ENCODE measurements at places on chromosomes 16 and 17.
A peak's percentile ranks its signal among the peaks of the same experiment; 100 is the strongest.

GRCh38 chr17:17356149-17356930 is 53.2 kb downstream of the NT5M start:
- peak; percentile 84 for DNase-seq

DNA sequence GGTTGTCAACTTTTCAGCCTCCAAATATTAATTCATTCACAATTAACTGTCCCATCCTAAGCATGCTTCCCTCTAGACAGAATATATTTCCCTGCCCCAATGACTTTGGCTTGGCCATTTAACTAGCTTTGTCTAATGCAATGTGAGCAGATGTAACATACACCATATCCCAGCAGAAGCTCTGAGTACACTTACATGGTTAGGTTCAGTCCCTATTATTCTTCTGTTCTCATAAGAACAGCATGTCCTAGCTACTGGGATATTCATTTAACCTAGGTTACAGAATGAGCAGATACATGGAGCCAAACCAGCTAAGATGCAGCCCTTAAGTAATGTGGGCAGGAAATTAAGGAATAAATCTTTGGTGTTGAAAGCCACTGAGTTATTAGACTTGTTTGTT is 31.8 kb downstream of the MED13 start:
- DNase-seq = no peak

DNA sequence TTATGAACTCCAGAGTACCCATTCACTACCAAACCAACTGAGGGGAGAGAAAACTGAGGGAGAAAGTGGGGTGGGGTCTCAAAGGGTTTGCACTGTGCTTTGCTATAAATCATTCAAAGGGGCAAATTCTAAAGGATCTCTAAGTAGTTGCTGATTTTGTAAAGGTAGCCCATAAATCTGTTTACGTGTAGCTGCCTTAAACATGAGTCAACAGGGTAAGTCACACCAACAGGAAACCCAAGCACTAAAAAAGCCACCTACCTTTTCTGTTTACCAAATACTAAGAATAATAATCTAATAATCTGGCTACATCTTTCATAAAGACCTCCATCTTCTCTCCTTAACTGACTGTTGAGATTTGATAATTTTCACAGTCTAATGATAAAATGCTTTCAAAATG is 8.4 kb upstream of the HSBP1 start:
- no peak for DNase-seq

DNA sequence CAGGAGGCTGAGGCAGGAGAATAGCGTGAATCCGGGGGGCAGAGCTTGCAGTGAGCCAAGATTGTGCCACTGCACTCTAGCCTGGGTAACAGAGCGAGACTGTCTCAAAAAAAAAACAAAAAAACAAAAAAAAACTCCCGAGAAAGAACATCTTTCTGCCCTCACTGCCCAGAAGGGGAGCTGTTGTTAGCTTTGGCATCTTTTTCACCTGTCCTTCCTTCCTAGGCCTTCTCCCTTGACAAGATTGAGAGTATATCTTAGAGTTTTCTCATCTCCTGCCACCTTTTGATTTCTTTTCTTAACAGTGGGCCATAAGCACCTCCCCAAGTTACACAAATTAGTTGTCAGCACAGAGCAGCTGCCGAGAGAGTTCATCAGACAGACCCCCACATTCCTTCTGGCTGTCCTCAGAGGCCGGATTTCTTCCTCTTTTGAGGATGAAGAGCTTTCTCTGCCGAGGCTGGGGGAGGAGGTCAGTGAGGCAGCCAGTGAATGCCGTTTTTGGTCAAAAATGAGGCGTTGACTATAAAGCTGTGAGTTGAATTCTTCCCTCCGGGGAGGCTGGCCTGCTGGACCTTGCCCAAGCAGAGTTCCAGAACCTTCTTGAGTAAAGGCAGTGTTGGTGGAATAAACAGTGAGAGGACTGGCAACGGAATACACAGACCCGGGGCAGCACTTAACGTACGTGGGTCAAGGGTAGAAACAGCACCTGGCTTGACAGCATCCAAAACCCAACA is 127.0 kb downstream of the ABCC6 start:
- DNase-seq = no peak

GRCh38 chr17:80807882-80808281 is 183.8 kb upstream of the CHMP6 start:
- no peak for DNase-seq

DNA sequence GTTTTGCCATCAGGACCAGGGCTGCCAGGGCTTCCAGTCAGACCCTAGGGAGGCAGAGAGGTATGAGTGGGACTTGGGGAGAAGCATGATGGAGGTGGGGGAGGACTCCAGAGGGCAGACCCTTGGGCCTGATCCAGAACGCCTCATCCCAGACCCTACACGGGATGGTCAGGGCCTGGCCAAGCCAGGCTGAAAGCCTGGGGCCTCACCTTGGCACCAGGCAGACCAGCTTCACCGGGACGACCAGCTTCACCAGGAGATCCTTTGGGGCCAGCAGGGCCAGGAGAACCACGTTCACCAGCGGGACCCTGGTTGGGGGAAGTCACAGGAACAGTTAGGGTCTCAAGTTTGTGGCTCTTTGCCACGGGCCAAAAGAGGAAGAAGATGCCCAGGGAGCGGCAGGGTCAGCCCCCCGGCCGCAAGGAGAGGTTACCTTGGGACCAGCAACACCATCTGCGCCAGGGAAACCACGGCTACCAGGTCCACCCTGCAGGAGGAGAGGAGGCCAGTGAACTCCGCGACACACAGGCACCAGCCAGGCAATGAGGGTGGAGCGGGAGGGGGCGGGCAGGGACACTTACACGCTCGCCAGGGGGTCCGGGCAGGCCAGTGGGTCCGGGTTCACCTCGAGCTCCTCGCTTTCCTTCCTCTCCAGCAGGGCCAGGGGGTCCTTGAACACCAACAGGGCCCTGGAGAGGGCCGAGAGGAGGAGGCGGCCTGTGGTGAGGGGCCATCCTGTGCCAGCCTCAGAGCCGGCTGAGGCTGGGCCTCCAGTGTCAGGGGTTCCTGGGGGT is 7.1 kb downstream of the COL1A1 start:
- DNase-seq = no peak

- no peak for DNase-seq
Measured at GRCh38 chr17:71850812-71851211, 270.0 kb upstream of the SOX9 start.

DNA sequence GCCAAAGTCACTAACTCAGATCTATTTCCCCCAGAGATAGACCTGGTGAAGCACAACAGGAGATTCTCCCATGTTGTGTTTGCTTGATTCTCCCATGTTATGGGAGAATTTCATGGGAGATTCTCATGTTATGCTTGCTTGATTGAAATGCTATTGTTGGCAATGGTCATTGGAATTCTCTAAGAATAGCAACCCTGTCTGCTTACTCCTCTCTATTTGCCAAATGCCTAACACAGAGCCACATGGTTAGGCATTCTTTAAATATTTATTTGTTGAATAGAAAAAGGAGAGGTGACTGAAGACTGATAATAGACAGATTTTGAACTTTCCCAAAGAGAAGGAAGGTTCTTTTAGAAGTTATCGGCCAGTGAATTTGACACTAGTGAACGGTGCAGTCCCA is 111.5 kb upstream of the MPHOSPH6 start:
- no peak for DNase-seq

GRCh38 chr17:77577491-77577890 is 381.0 kb upstream of the TNRC6C start:
- no peak for DNase-seq

GRCh38 chr16:30521476-30521872 is 4.9 kb downstream of the ZNF768 start:
- no peak for DNase-seq

GRCh38 chr16:49165025-49165424 is 116.6 kb downstream of the CBLN1 start:
- no peak for DNase-seq

- peak; percentile 94 for DNase-seq
Measured at GRCh38 chr17:78356101-78356713, 3.7 kb downstream of the SOCS3 start.

GRCh38 chr16:52827456-52827855 is 225.2 kb downstream of the CHD9NB start:
- DNase-seq = no peak

- no peak for DNase-seq
Measured at GRCh38 chr16:30665155-30665829, 7.1 kb downstream of the FBRS start.

- no peak for DNase-seq
Measured at GRCh38 chr17:77925831-77926543, 32.5 kb upstream of the TNRC6C start.

- DNase-seq = no peak
Measured at GRCh38 chr17:40110026-40110845, 9.8 kb upstream of the NR1D1 start.

- peak; percentile 91 for DNase-seq
Measured at GRCh38 chr17:14359163-14360020, 58.5 kb downstream of the HS3ST3B1 start.

- DNase-seq = peak; percentile 82
Measured at GRCh38 chr17:50661795-50662391, 27.2 kb downstream of the ABCC3 start.

GRCh38 chr17:48678141-48678971 is 44.0 kb downstream of the PRAC1 start:
- peak; percentile 62 for DNase-seq

- DNase-seq = peak; percentile 77
Measured at GRCh38 chr17:49434821-49435670, 20.4 kb upstream of the PHB1 start.

GRCh38 chr16:22757202-22757601 is 56.8 kb upstream of the HS3ST2 start:
- DNase-seq = no peak

DNA sequence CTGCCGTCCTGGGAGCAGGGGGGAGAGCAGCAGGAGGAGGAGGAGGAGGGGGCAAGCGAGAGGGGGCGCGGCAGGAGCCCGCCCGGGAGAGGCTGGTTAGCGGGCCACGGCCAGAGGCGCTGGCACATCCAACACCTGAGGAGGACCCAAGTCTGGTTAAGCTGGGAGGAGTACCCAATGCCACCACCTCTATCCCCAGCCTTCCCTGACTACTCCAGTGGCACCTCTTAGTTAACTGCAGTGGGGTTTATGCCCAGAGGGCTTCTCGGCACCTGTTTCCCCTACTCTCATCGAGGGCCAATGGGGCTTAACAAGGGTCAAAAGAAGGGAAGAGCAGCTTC is 5.6 kb downstream of the PHOSPHO1 start:
- DNase-seq = no peak

DNA sequence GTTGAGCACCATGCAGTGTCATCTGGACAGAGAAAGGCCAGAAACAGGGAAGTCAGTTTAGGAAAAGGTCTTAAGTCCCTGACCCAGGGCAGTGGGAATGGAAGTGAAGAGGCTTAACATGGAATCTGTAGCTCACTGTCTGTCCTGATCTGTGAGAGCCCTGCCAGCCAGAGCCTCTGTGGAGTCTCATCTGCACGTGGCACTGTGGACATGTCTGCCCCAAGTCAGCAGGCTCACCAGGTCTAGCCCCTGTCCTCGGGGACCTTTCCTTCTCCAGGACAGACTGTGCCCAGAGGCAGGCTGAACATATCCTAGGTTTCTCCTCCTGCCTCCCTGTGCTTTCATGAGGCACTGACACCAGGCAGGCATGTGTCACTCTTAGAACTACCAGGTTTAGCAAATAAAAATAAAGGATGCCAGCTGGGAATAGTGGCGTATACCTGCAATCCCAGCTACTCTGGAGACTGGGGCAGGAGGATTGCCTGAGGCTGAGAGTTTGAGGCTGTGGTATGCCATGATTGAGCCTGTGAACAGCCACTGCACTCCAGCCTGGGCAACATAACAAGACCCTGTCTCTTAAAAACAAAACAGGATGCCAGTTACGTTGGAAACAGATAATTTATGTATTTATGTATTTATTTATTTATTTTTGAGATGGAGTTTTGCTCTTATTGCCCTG is 22.4 kb downstream of the UNK start:
- DNase-seq = no peak

DNA sequence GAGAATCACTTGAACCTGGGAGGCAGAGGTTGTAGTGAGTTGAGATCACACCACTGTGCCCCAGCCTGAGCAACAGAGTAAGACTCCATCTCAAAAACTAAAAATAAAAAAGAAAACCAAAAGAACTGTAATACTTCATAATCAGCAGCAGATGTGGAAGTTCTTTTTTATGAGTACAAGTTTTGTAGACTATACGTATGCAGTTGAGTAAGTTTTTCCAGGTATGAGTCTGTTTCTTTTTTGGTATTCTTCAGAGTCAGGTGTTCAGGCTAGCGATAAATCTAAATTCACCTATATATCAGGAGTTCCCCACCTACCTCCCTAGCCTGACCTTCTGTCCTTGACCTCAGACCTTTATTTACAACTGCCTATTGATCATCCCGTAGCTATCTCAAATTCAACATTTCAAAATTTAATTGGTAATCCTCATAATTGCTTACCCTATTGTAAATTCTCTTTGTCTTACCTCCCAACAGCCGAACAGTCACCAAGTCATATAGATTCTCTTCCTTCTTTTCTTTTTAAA is 10.7 kb downstream of the DCTN5 start:
- no peak for DNase-seq
